ENCODE measurements at places on chromosomes 4 and X. TPM values are rescaled to one million over a fixed set of nuclear protein-coding genes. Genes with fewer than 3 reads are reported as not detected.

- no peak for DNase-seq
These were observed 26.7 kb upstream of the TBC1D19 start for GRCh38 chr4:26557164-26557563.

- no peak for DNase-seq
These were observed 3.6 kb downstream of the SLC10A6 start for GRCh38 chr4:86845593-86845992.

MAGEA4 gene
- total RNA-seq: not detected

GRCh38 chr4:150123796-150124677 lies 45.8 kb downstream of the DCLK2 start:
- no peak for DNase-seq

DNA sequence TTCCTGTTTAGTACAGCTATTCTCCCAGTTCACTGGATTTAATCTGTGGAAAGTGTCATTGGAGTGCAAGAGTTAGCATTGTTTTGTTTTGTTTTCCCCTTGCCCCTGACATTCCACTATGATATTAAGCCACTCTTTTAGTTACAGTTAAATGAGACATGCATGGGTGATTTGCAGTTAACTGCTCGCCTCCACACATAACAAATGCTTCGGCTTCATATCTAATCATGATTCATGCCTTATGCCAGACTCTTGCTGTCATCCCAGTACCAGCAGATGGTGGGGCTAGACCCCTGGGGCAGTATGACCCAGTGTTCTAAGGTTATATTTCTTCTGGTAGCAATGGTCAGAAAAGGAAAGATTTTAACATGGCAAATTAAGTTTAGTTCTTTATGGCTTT lies 80.1 kb downstream of the RAP1GDS1 start:
- no peak for DNase-seq

SYAP1 gene
- 22.7 TPM for total RNA-seq

GRCh38 chr4:153083447-153083947 lies 120.7 kb upstream of the TRIM2 start:
- DNase-seq: peak; percentile 73

- DNase-seq: no peak
These were observed 71.5 kb downstream of the TSPAN5 start for GRCh38 chr4:98586962-98587354.

DCHS2 gene
- total RNA-seq: 17.7 TPM

DNA sequence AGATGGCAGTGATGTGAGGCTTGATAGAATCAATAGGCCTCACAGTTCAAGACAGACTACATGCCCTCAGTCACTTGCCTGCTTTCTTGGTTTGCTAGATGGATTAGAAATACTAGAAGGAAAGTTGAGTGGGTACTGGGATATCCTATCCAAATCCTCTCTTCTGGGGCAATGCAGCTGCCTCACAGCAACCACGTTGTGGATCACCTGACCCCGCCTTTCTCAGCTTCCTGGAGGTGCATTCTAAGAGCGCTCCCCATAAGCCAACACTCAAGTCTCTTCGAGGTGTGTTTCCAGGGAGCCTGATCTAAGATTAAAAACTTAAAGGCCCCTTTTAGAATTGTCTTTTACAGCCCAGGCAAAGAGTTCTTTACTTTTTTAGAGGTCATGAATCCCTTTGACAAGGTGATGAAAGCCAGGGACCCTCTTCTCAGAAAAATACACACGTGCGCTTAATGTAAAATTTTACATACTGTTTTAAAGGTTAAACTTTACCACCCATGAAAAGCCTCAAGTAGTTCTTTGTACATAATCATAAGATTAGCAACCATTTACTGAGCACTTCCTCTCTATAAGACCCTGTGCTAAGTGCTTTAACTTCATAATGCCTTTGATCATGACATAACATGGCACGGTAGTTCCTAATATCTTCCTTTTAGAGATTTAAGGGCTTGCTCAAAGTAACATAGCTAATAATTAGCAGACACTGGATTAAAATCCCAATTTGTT lies 840 bp upstream of the RPL34 start:
- no peak for DNase-seq

- DNase-seq: no peak
These were observed 24.1 kb downstream of the TMPRSS11A start for GRCh38 chr4:67939195-67939594.

GRCh38 chr4:153205757-153206156 lies 1.5 kb downstream of the TRIM2 start:
- no peak for DNase-seq

ZCCHC18 gene
- total RNA-seq: 0.79 TPM

All from skin of body (tissue), 3 donors.